ENCODE measurements at places on chromosomes 7 and 10.

DNA sequence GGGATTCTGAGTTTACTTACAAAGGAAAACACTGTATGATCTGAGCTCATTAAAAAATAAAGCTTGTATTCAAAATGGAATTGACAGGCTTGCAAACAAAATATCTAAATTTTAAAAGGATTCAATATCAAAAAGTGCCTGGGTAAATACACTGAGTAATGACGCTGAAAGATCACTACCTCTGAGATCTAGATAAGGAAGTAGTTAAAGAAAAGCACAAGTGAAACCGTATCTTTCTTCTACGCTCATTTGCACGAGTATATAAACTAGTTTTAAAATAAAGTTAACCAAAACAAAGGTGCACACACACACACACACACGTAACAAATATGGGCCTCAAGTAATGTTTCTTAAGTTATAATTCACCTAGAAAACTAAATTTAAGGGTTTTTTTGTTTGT, 93.4 kb downstream of the SNX13 start:
- no peak for DNase-seq

- DNase-seq: no peak
Measured at GRCh38 chr10:20247891-20248708, 431.9 kb downstream of the PLXDC2 start.

DNA sequence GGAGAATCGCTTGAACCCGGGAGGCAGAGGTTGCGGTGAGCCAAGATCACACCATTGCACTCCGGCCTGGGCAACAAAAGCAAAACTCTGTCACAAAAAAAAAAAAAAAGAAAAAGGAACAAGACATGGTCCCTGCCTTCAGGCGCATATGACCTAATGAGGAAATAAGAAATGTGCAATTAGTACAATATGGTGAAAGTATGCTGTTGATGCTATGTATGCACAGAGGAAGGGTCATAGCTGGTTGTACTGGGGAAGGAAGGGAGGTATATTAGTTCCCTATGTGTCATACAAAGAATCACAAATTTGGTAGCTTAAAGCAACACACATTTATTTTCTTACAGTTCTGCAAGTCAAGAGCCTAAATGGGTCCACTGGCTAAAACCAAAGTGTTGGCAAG, 97.8 kb upstream of the MPP7 start:
- DNase-seq: no peak

- no peak for DNase-seq
Measured at GRCh38 chr10:27710014-27710413, 35.6 kb downstream of the MKX start.
